ENCODE measurements at places on chromosomes 13 and 19.

- DNase-seq, result no peak
Measured at GRCh38 chr13:111156421-111156820, 41.3 kb downstream of the ARHGEF7 start.

DNA sequence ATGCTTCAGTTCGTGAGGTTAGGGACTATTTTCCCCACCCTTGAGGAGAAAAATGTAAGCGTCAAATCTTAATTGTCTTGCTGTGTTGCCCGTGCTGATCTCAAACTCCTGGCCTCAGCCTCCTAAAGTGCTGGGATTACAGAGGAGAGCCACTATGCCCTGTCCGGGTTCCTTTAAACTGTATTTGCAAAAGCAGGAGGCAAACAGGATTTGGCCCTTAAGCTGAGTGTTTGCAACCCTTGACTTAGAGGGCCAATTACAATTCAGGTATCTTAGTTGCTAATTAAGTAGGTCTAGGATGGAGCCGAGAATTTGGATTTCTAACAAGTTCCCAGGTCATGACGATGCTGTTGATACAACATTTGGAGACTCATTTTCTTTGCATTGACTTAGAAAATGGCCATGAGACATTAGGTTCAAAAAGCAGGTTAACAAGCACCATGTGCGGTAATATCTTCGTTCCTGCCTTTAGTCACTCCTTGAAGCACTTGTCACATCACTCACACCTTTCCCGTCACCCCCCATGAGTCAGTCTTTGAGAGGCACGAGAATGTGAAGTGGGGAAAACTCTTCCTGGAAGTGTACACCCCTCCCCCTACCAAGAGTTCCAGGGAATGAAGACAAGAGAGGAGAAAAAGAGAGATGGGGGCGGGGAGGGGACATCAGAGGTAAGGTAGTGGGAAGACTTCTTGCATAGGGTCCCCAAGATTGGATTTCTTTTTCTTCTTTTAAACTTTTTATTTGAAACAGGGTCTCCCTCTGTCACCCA, 2.6 kb downstream of the NAPSA start:
- peak; percentile 37 for DNase-seq

GRCh38 chr13:31477961-31478360, 261.4 kb upstream of the RXFP2 start:
- DNase-seq, result no peak

DNA sequence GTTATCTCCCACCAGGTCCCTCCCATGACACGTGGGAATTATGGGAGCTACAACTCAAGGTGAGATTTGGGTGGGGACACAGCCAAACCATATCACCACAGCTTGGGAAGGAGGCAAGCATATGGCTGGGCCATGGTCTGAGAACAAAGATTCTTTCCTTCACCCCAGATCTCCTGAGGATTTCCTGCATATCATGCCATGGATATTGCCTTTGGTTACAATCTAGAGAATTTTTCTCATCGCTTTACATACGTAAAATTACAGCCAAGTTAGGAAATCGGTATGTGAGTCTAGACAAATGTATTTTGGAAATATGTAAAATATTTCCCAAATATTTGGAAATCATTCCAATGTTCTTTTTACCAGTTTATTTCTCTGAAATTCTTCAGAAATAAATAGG, 398.3 kb downstream of the RFC3 start:
- no peak for DNase-seq

- DNase-seq, result no peak
Measured at GRCh38 chr13:94242554-94242953, 236.9 kb downstream of the DCT start.

DNA sequence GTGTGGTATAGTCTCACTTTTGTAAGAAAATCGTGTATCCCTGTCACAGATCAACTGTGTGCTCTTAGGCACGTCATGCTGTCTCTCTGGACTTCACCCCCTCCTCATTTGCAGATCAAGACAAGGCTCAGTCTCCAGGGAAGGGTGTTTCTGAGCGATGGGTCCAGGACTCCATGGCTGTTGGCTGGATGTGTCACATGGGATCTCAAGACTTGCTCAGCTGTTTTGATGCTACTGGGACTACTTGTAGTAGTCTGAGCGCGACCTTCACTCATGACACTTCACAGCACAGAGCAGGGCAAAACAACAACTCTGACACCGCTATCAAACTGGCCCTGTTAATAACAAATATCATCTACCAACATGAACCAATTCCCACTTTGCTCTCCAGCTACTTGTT, 36.2 kb downstream of the SMAD9 start:
- no peak for DNase-seq

DNA sequence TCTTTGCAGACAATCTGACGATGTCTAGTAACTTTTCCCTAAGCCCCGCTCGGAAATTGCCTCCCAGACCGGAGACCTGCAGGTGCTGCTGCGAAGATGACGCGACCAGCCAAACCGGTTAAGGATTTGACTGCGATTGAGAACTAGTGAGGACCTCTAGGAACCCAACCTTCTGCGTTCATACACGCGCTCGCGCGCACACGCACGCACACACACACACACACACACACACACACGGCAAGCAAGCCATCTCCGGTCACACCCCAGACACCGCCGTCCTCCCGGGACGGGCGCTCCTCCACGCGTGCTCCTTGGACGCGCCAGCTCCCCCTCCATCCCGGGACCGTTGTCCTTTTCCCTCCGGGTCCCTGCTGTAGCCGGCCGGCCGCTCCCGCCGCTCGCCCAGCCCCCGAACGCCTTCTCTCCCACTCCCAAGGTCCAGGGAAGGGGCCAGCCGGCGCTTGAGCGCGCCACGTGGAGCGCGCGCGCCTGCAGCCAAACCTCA, 1.2 kb downstream of the TBC1D4 start:
- DNase-seq, result peak; percentile 74

- peak; percentile 29 for DNase-seq
Measured at GRCh38 chr19:32287811-32288227, 57.6 kb upstream of the ZNF507 start.

DNA sequence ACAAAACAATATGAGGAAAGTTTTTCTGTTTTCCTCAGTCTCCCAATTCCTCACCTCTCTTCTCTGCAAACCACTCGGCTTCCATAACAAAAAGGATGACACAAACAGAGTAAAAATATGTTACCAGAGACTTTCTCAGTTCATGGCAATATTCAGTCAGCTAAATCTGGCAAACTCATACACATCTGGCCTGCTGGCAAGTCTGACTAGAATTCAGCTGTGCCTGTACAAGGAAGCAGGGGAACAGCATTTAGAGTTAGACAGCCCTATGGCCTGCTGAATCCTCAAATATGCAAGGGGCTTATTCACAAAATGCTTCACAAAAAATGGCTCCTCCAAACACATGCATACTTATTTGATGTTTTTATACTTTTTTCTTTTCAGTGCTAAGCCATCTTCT, 227.8 kb downstream of the ENOX1 start:
- DNase-seq, result no peak

- no peak for DNase-seq
Measured at GRCh38 chr13:75225288-75226032, 256.5 kb downstream of the TBC1D4 start.

DNA sequence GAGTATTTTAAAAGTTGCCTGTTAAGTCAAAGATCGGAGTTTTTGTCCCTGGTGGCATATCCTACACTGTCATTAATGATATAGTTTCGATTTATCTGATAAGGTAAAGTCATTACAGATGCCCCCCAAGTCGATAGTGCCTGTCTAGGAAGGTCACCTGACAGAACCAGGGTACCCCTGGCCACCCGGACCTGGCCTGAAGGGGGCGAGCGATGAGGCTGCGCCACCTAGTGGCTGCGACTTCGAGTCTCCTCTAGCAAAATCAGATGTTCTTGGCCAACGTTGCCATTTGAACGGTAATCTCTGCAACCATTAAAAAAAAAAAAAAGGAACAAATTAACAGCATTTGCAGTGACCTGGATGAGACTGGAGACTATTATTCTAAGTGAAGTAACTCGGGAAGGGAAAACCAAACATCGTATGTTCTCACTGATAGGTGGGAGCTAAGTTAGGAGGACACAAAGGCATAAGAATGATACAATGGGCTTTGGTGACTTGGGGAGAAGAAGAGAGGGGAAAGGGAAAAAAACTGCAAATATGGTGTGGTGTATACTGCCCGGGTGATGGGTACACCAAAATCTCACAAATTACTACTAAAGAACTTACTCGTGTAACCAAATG, 565.1 kb downstream of the LIG4 start:
- peak; percentile 10 for DNase-seq

DNA sequence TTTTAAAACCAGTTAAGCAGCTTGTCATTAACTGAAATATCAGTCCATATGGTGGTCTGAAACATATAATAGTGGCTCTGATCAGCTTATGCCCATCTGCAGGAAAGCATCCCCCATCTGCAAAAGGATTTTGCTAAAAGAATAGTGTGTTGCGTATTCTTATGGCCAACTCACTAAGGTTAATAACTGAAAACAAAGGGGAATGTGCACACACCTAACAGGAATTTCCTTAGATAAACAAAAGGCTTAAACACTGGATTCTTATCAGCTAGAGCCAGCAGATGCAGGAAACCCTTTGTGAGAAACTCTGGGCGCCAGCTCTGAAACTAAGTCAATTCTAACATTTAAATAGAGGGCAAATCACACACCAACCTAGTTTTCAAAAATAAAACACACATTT, 22.1 kb downstream of the VPS36 start:
- peak; percentile 81 for DNase-seq

Measured in bronchial epithelial cell (primary cell).